ENCODE measurements at places on chromosomes 12 and 14.
A peak's percentile ranks its signal among the peaks of the same experiment; 100 is the strongest.

DNA sequence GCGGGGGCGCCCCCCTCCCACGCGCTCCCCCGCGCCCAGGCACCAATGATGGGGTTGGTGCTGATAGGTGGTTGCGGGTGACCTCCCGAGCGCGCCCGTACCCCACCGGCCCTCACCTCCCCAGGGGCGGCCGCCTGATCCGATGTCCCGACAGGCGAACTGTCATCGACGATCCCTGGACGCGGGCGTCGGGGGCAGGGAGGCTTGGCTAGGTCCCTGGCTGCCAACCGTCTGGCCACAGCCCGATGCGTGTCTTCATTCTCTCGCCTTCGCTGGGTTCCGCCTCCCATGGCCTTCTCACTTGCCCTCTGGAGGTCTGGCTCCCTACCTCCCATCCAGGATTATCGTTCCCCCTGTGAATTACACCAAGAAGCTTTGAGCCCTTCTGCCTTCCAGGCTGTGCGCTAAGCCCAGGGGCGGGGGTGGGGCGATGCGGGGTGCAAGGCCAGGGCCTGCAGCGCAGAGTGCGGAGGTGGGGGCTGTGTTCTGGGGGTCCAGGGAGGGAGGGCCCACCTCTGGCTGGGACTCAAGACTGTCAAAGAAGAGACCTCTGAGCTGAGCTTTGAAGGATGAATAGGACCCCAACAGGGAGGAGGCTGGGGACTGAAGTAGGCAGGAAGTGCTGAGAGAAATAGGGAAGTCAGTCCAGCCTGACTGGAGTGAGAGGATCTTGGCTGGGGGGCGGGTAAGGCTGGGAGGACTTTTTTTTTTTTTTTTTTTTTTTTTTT is 7.7 kb upstream of the RACGAP1 start:
- DNase-seq = peak; percentile 80

DNA sequence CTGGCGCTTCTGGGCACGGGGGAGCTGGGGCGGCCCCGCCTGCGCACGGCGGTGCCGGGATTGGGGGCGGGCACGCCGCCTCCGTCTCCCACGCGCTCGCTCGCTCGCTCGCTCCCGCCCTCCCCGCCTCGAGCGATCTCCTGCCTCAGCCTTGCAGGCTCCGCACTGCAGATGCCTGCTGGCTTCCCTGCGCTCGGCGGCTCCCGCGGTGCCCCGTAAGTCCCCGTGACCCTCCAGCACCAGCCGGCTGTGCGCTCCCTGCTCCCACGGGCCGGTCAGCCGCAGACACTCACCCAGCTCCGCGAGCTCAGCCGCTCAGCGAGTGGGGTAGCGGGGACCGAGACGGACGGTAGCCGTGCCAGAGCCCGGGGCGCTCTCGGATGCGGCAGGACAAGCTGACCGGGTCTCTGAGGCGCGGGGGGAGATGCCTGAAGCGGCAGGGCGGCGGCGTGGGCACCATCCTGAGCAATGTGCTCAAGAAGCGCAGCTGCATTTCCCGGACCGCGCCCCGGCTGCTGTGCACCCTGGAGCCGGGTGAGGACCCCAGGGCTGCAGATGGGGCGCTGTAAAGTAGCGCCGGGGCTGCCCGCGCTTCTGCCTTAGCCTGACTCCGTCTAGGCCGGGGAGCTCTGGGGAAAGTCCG is at the start of gene TBC1D30:
TSS of gene TBC1D30 (plus strand) at position 148 of the 643 bp plus-strand sequence. CDS start at position 381, 233 bp downstream.
- peak; percentile 50 for DNase-seq

DNA sequence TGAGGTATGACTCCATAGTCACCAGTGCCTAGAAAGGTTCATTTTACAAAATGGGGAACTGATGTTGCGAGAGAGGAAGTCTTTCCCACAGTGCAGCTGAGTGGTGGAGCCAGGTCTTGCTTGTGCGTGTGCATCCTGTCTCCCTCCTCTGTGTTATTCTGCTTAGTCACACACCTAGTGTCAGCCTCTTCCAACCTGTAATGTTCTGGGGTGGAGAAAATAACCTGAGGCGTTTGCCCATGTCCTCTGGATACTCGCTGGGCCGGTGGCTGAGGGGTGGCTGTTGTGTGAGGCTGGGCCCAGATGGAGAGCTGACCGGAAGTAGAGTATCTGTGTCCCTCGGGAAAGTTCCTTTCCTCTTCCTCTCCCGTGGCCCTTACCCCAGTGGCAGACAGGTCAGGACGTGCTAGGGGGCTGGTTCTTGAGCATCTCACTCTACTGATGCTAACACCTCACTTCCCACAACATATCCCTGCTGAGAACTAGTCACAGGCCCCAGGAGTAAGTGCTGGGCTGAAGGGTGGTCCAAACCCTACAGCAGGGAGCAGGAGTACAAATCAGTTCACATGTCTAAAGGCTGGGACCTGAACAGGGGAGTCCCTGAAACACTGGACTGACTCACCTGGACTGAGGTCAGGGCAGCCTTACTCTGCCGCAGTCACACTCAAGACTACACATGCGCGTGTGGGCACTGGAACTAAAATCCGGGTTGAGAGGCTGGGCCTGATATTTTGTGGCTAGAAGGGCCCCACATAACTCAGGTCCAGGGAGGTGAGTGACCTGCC is 7.0 kb downstream of the MLF2 start:
- DNase-seq = peak; percentile 89

DNA sequence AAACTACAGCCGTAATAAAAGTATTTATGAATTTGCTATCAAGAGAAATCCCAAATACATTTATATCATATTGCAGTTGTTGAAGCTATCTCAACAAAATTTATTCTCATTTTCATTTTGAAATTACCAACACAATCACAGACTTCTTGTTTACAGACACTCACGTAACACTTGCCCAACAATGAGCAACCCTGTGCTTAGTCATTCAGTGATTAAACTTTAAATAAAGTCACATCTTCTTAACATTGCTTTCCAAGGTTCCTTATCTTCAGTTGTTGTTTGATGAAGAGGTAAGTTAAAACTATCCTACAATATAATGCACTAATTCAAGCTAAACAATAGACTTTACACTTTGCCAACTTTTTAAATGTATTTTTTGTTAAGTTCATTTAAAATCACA is 601.8 kb downstream of the SLC16A7 start:
- no peak for DNase-seq

GRCh38 chr12:124364543-124364942 is 69.7 kb downstream of the RFLNA start:
- no peak for DNase-seq

DNA sequence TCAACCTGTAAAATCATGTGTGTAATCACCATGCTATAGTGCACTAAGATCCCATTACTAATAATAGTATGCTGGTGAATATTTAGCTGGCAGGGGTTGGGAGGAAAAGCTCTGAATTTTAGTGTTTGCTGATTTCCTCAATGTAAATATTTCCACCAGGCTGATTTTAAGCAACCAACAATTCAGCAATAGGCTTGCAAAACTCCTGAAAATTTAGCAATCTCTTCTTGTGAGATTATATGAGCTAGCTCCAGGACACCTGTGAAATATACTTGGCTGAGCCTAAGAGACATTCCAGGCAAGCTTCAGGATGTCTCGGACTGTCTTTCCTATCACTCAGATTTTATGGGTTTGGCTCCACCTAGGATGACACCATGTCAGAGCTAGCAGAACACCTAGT is 106.9 kb upstream of the ANO4 start:
- no peak for DNase-seq

GRCh38 chr14:104795781-104796686 is 486 bp upstream of the AKT1 start:
- DNase-seq = no peak

DNA sequence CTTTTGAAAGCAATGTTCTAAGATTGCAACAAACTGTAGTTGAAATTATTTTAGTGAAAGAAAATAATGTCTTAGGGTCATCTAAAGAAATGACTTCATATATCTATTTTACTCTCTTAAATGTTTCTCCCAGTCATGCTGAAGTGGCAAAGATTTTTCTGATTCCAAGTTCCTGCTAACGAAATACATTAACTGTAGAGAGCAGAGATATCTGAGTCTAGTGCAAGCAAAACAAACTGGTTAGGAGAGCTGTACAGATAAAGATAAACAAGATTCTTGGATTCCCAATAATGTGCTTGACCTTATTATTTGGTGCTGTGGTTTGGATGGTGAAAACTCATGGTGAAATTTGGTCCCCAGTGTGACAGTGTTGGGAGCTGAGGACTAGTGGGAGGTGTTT is 199.9 kb upstream of the PWP1 start:
- no peak for DNase-seq

DNA sequence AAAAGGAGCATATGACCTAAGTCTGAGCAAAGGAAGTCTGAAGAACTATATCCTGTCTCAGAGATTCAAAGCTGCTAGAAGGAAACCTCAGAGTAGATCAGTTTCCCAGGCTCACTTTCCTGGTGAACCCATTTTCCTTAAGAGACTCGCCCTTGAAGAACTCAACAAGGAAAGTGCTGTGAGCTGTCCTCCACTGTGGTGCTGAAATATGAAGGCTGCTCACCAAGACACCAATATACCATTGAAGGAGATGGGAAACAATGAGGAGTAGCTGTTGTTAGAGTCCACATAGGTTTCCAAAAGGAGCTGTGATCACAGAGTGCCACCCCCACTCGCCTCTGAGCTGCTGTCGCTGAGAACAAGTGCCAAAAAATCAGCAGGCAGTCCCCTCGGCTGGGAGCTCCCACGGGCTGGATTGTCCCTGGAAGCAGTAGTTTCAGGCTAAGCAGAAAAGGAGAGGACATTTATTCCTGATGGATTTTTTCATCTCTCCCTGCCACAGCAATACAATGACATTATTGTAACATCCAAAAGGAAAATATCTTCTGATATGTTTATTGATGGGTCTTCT is 282.1 kb downstream of the RPS29 start:
- peak; percentile 14 for DNase-seq

- no peak for DNase-seq
These were observed 1.5 kb upstream of the CRIP2 start for GRCh38 chr14:105473033-105473676.

DNA sequence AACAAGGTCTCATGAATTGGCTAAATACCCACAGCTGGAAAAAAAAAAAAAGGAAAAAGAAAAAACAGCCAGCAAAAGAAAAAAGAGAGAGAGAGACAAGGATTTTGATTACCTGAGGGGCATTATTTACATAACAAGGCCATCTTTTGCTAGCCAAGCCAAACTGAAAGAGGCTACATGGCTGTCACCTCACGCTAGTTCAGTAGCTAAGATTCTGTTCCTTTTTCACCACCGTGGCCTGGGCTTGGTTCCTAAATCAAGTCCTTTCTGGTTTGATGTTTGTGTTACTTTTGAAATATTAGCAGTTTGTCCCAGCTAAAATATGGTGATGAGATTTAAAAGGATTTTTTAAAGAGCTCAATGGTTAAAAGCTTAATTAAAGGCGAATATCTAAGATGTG is 2.0 kb upstream of the SDS start:
- DNase-seq = peak; percentile 69

GRCh38 chr12:110906083-110906482 is 14.3 kb downstream of the MYL2 start:
- DNase-seq = peak; percentile 69

- no peak for DNase-seq
These were observed 17.0 kb downstream of the NFYB start for GRCh38 chr12:104121001-104121400.

GRCh38 chr14:104876251-104876699 is 11.2 kb downstream of the CEP170B start:
- DNase-seq = no peak

GRCh38 chr14:94175011-94175745 is 1.1 kb downstream of the PPP4R4 start:
- DNase-seq = no peak

DNA sequence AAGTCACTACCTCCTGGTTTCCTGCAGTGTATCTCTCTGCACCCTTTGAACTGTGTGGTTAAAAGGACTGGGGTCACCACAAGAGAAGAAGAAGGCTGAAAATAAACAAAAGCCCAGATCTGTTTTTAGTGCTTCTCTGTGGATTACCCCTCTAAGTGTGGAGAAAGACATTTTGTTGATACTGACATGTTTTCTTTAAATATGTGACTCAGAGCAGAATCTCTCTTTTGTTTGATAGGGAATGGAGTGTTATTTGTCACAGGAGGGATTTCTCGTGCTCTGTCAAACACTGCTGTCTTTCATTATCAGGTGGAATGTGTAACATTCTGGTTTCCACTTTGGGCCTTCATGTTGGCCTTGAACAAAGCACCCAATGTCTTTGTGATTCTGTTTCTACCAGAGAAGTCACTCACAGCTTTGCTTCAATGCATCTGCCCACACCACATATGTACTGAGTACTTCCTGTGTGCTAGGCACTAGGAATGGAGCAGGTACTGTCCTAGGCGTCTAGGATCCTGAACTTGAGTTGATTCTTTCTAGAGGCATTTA is 82.1 kb downstream of the PLXNC1 start:
- peak; percentile 19 for DNase-seq

- DNase-seq = peak; percentile 22
These were observed 15.7 kb downstream of the SMCO2 start for GRCh38 chr12:27462151-27462694.

GRCh38 chr12:27226407-27226929 is 17.6 kb upstream of the STK38L start:
- DNase-seq = no peak

- no peak for DNase-seq
These were observed 408.3 kb downstream of the AACS start for GRCh38 chr12:125473501-125473900.

DNA sequence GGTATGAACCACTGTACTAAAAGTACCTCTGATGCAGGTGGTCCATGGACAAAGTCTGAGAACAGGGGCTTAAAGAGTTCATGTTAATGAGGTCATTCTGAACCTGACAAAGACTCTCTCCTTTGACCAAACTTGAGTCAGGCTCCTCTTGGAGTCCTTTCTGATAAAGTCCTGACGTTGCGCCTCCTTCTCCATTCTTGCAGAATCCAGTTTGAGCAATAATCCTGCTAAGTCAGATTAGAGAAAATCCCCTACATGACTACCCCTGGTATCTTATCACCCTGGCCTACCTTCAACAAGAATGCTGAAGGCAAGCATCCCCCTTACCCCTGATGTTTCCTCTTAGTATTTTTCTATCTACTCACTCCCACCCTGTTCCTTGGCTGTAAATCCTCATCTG is 46.0 kb upstream of the ISM2 start:
- DNase-seq = no peak

DNA sequence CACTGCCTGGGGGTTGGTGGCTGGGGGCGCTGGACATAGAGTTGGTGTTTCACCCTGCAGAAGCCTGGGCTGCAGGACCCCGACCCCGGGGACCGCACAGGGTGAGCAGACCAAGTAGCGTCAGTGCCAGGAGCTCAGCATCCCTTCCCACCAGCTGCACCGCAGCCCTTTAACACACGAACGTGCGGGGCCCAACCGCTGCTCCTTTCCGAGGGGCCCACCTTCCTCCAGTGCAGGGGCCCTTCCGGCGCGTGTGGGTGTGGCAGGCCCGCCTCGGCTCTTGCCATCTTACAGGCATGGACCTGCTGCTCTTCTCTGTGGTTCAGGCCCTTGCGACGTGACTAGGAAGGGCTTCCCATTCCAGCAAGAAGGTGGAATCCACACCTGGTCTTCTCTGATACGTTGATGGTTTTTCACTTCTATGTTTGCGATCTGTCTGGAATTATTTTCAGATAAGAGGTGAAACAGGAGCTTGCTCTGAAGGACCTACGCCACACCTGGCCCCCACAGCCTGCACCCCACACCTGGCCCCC is 47.8 kb downstream of the LRCOL1 start:
- DNase-seq = no peak

Measured in MV-4-11 (cell line).